Left cardiac atrium (tissue), 4 donors: ENCODE measurements at places on chromosomes 13 and 19. TPM values are rescaled to one million over a fixed set of nuclear protein-coding genes. Genes with fewer than 3 reads are reported as not detected.
A peak's percentile ranks its signal among the peaks of the same experiment; 100 is the strongest.

DNA sequence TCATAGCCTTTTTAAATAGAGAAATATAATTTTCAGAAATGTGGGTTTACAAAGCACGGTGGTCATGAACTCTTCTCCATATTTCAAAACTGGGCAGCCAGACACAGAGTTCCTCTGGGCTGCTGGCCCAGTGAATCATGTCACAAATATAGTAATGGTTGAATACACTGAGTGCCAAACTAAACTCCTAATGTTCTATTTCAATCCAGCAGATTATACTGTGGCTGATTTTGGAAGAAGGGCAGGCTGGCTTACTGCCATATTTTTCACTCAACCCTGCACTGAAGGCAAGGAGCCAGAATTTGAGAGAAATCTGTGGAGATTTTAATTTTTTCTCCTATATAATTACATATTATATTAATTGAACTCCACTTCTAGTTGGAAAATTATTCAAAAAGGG is 17.0 kb upstream of the PRR20A start:
- peak; percentile 59 for DNase-seq

DNA sequence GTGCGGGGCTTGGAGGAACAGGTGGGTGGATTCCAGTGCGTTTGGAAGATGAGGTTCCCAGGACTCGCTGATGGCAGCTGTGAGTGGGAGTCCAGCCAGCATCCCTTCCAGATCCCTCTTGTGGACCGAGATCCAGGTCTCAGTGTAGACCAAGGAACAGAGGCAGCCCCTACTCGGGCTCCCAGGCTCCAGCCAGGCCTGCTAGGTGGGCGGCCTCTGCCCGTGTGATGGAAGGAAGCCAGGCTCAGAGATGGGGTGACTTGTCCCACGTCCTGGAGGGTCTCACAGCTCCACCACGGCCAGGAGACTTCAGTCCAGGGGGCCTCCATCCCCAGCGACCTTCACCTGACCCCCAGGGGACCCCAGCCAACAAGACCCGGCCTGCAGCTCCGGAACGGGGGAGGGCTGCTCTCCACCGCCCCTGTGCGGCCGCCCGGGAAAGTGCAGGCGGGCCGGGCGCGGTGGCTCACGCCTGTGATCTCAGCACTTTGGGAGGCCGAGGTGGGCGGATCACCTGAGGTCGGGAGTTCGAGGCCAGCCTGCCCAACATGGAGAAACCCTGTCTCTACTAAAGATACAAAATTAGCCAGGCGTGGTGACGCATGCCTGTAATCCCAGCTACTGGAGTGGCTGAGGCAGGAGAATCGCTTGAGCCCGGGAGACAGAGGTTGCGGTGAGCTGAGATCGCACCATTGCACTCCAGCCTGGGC is 729 bp upstream of the MADCAM1 start:
- no peak for DNase-seq

DNA sequence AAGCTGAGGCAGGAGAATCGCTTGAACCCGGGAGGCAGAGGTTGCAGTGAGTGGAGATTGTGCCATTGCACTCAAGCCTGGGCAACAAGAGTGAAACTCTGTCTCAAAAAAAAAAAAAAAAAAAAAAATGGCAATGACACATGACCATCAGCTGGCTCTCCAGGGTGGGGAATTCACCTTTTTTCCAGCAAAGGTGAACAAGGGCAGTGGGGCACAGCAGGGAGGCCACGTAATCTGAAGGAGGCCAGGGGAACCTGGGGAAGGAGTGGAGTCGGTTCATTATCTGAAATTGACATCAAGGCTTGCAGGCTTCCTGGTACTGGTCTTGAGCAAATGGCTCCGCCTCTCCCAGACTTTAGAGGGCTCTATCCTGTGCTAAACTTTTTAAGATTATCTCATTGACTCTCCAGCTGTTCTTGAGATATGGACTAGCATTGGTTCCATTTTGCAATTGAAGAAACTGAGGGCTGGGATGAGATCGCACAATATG is 28.1 kb downstream of the KEAP1 start:
- DNase-seq, result no peak

- DNase-seq, result no peak
Observed at GRCh38 chr19:30785458-30786137, 413.4 kb downstream of the ZNF536 start.

DNA sequence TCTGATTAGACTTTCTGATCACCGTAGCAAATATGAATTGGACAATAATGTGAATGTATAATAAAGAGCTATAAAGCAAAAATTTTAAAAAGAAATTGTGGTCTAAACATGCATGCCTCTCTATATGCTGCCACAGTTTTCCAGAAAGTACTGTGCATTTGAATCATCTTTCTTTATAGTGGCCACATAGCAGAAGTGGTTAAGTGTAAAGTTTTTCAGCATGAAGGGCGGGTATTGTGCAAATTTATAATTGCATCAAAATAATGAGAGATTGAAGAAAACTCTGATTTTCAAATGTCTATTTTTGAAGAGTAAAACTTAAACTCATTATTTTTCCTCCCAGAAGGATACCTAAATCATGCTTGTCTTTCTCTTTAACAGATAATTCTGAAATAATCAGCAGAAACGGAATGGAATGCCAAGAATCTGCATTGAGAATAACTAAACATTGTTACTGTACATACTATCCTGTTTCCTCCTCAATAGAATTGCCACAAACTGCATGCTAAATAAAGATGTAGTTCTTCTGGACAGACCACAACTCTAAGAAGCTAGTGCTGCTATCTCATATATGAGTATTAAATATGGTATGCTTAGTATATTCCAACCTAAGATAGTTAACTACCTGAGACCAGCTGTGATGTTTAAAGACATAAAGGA is 42.9 kb upstream of the RAP2A start:
- DNase-seq, result no peak

DNA sequence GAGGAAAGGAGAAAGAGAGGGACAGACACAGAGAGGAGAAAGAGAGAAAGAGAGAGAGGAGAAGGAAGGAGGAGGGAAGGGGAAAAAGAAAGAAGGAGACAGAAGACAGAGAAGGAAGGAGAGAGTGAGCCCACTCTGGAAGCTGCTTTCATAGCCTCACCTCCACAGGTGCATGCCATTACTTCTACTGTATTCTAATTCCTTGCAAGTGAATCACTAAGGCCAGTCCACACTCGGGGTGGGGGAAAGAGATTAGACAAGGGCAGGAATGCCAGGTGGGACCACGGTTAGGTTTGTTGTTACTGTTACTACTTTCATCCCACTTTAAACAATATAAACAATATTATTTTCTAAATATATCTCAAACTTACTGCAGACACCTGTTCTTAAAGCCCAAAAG is 684.5 kb upstream of the ARGLU1 start:
- DNase-seq, result no peak

Gene CYP2F1
- not detected for total RNA-seq

Gene ZNF329
- 8.8 TPM for total RNA-seq

Gene SULT2A1
- not detected for total RNA-seq
